CD4-positive, alpha-beta T cell treated with Interleukin-10 for 1 hour (primary cell): ENCODE measurements at places on chromosomes 3 and 15.

GRCh38 chr15:86663979-86664378 is 584.3 kb downstream of the AGBL1 start:
- no peak for DNase-seq

DNA sequence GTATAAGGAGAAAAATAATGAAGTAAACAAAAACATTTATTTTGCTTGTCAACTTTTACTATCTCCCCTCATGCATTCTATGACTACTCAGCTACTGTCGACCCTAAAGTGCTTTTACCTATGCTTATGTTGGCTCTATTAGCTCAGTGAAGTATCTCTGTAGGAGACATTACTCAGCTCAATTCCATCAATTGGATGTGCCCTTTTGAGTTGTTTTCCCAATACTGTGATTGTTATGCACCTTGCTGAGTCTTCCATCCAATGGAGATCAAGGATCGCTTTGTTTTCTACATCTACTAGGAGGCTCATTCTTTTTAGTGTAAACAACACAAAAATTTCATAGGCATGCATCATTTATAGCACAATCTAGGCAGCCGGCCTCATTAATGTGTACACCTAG is 403.8 kb upstream of the ARL6 start:
- no peak for DNase-seq

DNA sequence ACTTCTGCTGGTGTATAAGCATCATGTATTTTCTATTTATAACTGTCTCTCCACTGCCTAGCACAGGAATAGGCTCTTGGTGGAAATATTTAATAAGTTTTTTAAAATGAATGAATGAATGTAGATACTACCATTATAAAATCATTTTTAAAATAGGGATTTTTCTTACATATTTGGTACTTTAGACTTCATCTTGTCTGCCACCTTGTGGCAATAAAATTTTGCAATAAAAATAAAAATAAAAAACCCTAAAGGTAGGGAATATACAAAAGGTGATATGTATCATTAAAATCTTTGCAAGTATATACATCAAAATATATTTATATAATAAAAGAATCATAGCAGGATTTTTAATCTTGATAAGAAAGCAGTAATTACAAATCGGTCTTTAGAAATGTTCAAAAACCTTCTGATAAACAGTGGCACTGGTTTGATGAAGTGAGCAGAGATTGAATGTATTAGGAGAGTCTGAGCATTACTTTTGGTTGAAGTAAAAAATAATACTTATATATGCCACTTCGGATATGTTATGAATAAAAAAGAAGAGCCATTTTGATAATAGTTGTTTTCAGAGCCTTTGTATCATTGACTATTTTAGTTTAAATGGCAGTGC is 95.2 kb downstream of the SPATA16 start:
- no peak for DNase-seq

- no peak for DNase-seq
These were observed 60.6 kb downstream of the TCF12 start for GRCh38 chr15:56978898-56979662.

GRCh38 chr3:105764378-105765307 is 104.2 kb downstream of the CBLB start:
- DNase-seq: peak; percentile 47
